ENCODE measurements at places on chromosomes 6 and 20.

DNA sequence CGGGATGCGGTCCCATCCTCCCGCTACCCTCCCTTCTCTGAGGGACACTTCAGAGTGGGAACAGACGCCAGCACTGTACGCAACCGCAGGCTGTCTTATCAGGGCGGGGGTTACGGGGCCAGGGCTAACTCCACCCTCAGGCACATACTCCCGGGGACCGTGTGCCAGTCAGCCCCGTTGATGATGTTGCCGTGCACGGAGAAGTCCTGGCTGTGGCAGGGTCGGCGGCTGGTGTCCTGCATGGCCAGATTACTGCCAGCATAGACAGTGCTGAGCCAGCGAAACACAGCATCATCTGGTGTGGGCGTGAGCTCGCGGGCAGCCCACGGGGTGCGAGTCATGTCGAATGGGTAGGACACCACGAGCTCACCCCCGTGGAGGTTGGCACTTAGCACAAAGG lies 5.0 kb downstream of the CPXM1 start:
- no peak for DNase-seq

DNA sequence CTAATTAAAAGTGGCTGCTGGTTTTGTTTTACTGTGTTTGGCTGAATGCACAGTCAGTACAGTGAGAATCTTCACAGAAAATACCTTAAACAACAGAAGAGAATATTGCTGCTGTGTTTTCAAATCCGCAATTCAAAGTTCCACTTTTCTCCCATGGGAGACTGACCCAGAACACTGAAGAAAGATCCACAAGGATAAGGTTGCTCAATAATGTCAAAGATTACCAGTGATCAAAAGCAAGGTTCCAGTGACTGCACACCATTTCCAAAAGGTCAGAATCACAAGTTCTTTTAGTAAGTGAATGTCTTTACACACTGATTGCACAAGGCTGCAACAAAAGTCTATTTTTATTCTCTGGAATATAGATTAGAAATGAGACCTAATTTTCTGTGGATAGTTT lies 82.3 kb downstream of the EPHA7 start:
- no peak for DNase-seq

- DNase-seq = no peak
These were observed 62.2 kb downstream of the ARFGEF2 start for GRCh38 chr20:48983423-48984400.

GRCh38 chr20:20498076-20498861 lies 130.4 kb downstream of the INSM1 start:
- DNase-seq = no peak

GRCh38 chr20:4637081-4637797 lies 84.5 kb upstream of the PRND start:
- no peak for DNase-seq

DNA sequence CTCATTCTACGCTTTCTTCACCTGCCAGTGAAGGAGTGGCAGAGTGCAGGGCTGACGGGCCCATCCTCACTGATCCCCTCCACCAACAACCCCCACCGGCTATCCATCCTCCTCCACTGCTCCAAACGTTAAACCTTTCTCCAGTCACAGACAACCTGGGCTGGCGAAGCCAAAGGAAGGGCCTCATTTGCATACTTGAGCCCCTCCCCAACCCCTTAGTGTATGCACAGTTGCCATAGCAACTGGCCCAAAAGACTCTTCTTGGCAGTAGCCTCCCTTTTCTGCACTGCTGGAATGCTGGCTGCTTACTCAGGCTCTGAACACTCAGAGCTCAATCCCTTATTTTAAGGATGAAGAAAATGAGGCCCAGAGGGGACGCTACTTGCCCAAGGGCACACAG lies 130.3 kb downstream of the GRM4 start:
- no peak for DNase-seq

- DNase-seq = no peak
These were observed 14.3 kb downstream of the TBPL1 start for GRCh38 chr6:133967347-133967746.

DNA sequence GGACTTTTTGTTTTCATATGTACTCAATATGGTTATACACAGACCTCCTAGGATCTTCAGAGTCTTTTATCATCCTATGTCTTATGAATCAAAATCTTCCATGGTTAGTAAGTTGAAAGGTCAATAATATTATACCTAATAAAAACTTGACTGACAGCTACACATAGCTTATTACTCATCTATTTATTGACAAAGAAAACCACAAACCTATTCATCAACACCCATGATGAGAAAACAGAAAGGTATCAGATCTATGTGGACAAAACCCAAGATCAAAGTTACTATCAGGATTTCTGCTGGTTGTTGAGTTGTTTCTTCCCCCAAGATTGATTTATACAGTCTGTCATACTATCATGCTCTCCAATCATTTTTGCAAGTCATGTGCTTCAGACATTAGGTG lies 460.1 kb upstream of the MANEA start:
- no peak for DNase-seq

DNA sequence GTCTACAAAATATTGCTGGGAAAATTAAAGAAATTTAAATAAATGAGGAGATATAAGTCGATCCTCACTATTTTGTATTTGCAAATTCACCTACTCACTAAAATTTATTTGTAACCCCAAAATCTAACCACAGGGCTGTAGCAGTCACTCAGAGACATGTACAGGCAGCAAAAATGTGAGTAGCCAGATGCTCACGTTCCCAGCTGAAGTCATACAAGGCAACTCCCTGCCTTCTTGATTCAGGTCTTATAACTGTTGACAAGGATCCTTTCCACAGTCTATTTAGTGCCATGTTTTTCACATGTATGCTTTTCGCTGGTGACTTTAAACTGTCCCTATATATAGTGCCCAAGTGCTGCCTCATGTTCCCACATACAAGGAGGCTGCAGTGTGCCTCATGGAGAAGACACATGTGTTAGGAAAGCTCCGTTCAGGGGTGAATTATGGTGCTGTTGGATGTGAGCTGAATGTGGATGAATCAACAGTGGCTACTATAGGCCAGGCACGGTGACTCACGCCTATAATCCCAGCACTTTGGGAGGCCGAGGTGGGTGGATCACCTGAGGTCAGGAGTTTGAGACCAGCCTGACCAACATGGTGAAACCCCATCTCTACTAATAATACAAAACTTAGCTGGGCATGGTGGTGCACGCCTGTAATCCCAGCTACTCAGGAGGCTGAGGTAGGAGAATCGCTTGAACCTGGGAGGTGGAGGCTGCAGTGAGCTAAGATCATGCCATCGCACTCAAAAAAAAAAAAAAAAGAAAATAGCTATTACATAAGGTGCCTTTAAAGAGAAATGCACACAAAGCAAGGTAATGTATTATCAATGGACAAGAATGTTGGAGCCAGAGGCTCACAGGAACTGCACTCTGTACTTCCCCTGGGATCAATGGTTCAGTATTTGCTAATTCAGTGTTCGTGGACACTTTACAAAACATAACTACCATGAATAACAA lies 55.3 kb downstream of the STK35 start:
- DNase-seq = no peak

DNA sequence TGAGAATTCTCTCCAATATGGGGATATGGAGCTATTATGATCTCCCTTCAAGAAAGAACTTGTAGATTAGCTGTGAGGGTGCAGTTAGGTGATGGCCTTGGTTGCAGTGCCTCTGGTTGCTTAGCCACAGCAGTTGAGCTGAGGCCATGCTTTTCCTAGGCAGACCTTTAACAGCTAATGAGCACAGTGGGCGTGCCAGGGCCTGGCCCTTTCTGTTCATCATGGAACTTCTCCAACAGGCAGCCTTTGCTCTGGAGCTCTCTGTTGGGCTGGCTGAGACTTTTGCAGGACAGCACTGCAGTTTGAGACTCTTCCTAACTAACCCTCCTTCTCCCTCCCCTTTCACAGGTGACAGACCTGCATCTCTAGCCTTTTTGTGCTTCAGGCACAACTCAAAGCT lies 39.7 kb upstream of the TMEM170B start:
- no peak for DNase-seq

- DNase-seq = no peak
These were observed 64.0 kb downstream of the BLOC1S5 start for GRCh38 chr6:8000188-8000596.

GRCh38 chr6:85453490-85453889 lies 3.6 kb downstream of the NT5E start:
- no peak for DNase-seq

- no peak for DNase-seq
These were observed 288.1 kb upstream of the PRDM1 start for GRCh38 chr6:105797983-105798453.

GRCh38 chr6:116763906-116764628 lies 1.5 kb downstream of the FAM162B start:
- DNase-seq = no peak

DNA sequence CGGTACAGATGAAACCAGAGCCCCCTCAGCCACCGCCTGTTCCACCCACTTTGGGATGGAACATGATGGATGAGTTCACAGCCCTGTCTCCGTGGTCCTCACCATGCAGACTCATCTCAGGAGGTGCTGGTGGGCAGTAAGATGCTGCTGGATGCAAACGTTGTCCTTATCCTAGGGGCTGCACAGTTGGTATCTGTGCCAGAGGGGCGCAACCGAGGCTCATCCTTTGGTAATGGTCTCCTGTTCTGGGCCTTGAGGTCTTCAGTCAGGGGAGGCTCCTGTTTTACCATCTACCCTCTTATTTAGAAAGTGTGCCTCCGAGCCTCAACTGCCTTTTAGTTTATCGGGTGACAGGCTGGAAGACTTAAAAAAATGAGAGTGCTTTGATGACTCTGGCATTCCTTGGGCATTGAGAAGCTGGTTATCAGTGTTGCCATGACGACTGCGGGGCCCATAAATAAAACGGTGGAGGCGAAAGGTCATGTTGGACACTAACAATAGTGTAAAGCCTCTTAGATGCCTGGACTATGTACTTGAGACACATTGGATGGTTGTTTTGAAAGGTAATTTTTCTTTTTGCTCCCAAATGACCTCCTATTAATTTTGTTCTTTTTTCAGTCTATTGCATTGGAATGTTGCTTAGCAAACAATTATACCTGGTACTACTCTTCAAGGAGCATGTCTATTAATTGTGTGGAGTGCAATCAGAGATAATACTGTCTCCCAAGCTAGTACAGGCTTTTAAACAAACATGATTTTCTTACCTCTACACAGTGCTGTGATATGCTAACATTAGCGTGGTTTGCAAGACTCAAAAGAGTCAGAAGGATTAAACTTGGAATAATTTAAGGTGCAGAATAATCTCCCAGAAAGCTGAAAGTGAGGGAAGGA lies 74.2 kb upstream of the DSP start:
- no peak for DNase-seq

DNA sequence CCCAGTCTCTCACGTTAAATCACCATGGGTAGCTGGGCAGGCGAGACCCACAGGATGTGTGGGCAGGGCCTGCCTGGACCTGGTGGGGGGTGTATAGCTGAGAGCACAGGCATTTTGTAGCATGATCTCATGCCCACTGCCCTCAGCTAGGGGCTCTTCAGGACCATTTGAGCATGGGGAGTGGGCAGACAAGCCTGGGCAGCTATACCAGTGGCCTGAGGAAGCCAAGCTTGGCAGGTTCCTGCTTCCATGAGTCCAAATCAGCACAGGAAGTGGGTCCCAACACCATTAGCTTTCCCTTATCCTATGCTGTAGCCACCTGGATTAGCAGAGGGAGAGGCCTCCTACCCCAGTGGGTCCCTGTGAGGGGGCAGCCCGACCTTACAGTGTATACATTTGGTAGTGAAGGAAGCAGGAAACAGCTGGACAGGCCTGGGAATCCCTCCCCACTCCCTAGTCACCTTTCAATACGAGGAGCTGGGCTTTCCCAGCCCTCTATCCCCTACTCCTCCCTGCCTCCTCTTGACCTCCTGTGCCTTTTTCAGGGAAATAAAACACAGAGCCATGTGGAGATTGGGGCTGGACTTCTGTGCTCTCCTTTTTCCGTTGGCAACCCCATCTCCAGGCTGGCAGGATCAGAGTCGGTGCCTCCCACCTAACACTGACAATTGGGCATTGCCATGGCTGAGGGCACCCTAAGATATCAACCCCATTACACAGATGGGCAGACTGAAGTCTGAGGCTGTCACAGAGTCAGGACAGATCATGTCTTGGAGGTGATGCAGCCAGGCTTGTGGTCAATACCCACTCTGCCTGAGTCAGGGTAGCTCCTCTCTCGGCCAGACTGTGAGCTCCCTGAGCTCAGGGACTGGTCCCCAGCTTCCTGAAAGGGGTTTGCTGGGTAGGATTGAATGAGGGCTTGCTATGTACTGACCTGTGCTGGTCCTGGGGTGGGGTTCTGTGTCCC lies 59.8 kb downstream of the MRPL14 start:
- no peak for DNase-seq

GRCh38 chr20:53179749-53180148 lies 207.6 kb downstream of the TSHZ2 start:
- no peak for DNase-seq

- DNase-seq = no peak
These were observed 232.5 kb upstream of the ASCC3 start for GRCh38 chr6:101113468-101114260.

GRCh38 chr6:24910331-24910960 lies 25.3 kb downstream of the RIPOR2 start:
- peak; percentile 13 for DNase-seq

DNA sequence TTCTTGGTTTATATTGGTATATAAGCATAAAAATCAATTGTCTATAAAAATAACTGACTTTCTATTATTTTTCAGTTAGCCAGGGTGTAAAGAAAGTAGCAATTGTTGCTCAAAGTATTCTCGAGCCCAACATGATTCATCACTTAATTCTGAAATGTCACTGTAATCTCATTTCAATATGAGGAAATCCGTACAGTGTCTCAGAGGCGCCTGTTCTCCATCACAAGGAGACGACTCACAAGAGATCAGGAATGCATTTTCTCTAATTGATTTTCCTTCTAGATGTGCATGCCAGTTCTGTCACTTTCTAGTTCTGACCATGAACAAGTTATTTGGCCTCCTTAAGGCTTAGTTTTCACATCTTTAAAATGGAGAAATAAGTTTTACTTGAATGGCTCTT lies 753.1 kb downstream of the MAFB start:
- no peak for DNase-seq

- DNase-seq = no peak
These were observed 23.9 kb upstream of the DACT2 start for GRCh38 chr6:168343239-168344150.

DNA sequence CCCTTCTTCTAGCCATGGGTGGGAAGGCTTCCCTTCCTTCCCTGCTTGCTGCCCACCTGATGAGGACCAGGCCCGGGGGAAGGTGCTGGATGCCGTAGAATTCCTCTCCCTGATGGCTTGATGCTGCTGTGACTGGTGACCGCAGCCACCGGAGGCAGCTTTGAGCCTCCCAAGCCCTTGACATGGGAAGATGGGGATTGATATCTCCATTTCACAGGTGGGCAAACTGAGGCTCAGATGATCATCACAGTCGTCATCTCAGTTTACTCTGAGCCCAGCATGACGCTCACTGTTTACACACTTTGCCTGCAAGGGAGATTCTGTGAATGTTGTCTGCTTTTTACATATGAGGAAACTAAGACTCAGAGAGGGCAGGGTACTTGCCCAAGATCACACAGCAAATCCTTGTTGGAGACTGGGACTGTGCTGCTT lies 43.9 kb downstream of the SRC start:
- DNase-seq = no peak

DNA sequence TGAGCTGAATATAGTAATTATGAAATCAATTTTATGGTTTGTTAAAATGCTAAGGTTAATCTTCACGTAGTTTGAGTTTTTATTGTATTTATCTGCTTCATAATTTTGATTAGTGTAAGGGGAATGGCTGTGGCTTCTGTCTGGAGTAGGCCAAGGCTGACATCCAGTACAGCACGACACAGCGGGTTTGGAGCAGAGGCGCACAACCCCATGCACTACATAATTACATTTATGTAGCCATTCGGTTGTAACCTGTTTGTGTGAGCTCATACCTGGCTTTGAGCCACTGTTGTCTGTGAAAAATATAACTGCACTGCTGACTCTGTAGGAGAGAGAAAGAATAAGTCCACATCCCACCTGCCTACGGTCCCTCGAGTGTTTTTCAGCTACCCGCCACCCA lies 615.5 kb downstream of the EYS start:
- no peak for DNase-seq
